ENCODE measurements at places on chromosomes 2 and 18. TPM values are rescaled to one million over a fixed set of nuclear protein-coding genes. Genes with fewer than 3 reads are reported as not detected.

The SEPTIN10 gene
- 99.3 TPM for total RNA-seq

The GALNT13 gene
- 0.13 TPM for total RNA-seq

The LIPG gene
- 555 TPM for total RNA-seq

The CDH19 gene
- 0.78 TPM for total RNA-seq

The SP140 gene
- total RNA-seq = 0.58 TPM

The TMEM169 gene
- total RNA-seq = 3.1 TPM

DNA sequence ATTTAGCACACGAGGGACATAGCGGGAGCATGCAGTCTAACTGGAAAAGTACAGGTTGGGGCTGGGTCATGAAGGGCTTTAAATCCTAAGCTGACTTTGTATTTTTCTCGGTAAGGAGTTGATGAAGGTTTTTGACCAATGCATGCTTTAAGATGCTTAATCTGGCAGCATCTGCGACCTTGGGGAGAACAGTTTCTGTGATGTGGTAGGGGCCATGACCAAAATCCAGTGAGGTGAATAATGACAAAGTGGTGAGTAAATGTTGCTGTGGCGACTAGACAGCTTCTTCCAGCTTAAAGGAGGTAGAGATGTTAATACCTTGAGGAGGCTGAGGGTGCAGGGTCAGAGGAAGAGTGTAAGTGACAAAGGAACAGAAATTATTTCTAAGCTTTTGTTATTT is 174.6 kb upstream of the ALPP start:
- H3K27me3 ChIP-seq = no peaks in the 10 kb centered on the region
- DNase-seq = no peak
- H3K4me3 ChIP-seq = no peak overlapping the region
- no peaks in the 10 kb centered on the region for H3K36me3 ChIP-seq

DNA sequence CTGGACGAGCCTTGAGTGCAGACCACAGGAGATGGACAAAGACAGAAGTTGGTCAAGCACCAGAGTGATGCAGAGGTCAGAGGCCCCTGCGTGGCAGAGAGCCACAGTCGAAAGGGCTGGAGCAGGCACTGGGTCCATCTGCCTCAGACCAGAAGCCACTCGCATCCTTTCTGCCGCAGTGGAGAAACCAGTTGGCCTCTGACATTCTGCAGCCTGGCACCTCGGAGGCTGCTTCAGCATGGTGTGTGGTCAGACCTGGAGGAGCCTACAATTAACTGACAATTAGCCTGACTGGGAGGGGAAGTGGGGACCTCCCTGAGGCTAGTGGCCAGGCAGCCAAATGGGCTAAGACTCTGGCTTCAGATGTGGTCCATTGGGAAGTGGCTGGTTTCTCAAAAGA is 111.1 kb downstream of the SGPP2 start:
- no peak overlapping the region for H3K27ac ChIP-seq
- peaks cover 7% of the 10 kb centered on the region for H3K4me1 ChIP-seq
- no peak for DNase-seq
- H3K27me3 ChIP-seq = no peaks in the 10 kb centered on the region
- no peak overlapping the region for H3K4me3 ChIP-seq
- H3K36me3 ChIP-seq = no peaks in the 10 kb centered on the region

DNA sequence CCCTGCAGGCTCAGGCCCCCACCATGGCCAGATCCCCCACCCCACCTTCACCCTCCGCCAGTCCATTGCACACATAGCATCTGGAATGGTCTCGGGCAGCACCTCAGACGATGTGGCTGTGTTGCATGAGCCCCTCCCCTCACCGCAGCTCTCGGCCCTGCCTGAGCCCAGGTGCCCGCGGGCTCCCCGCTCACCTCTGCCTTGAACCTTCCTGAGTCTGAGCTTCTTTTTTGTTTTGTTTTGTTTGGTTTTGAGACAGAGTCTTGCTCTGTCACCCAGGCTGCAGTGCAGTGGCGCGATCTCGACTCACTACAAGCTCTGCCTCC is 20.1 kb downstream of the RRM2 start:
- H3K4me1 ChIP-seq = no peaks in the 10 kb centered on the region
- DNase-seq = no peak
- no peak overlapping the region for H3K4me3 ChIP-seq
- no peak overlapping the region for H3K27ac ChIP-seq

- H3K27me3 ChIP-seq = no peaks in the 10 kb centered on the region
- H3K4me1 ChIP-seq = peaks cover 4% of the 10 kb centered on the region
- H3K36me3 ChIP-seq = no peaks in the 10 kb centered on the region
- no peak overlapping the region for H3K27ac ChIP-seq
- DNase-seq = no peak
Observed at GRCh38 chr18:10936176-10937053, 213.0 kb downstream of the PIEZO2 start.

DNA sequence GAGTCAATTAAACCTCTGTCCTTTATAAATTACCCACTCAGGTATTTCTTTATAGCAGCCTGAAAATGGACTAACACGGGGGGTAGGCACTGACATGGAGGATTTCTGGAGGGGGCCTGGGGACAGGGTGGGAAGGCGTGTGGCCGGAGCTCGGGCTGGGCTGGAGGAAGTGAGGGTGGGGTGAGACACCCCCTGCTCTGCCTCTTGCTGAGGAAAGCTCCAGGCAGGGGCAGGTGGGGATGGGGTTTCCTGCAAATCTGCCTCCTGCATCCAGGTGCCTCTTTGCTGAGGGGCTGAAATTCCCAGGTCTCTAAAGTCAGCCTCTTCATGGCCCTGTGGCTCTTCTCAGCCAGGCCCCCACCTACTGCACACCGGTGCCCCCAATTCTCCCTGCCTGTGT is 25.7 kb upstream of the OTOS start:
- H3K4me1 ChIP-seq = no peaks in the 10 kb centered on the region
- no peaks in the 10 kb centered on the region for H3K36me3 ChIP-seq
- no peak for DNase-seq
- H3K27me3 ChIP-seq = no peaks in the 10 kb centered on the region
- no peak overlapping the region for H3K27ac ChIP-seq

DNA sequence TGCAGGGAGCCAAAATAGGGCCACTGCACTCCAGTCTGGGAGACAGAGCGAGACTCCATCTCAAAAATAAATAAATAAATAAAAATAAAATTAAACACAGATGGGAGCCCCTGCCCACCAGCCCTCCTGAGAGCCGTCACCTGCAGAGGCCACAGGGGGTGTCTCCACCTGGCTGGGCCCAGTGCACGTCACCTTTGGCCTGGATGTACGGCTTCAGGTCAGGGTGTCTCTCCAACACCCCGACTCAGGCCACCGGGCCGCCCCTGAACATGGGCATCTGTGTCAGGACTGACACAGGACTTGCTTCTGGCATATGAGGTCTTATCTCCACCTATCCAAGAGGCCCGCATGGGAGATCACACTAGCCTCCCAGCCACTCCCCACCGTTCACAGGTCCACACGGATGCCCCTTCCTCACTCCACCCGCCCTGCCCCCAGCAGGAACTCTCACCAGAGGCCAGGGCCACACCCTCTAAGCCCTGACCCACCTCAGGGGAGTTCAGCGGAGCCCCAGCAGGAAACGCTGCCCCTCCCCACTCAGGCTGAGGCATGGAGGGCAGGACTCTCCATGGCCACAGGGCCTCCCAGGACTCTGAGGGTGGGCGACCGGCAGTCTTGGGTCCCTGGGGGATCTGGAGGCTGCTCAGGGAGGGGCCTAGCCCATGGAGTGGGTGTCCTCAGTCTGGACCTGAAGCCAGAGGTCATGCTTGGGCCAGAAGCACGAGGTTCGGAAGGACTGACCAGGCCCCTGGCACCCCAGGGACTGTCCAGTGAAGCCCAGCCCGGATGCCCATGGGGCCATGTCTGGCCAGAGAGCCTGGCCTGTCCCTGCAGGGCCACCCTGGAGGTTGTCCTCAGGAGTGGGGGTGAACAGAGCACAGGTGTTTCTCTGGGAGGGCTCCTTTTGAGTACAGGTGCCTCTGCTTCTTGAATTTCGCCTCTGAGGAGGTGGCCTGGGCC is 1.6 kb upstream of the CROCC2 start:
- no peak for DNase-seq
- H3K27ac ChIP-seq = no peak overlapping the region
- H3K4me3 ChIP-seq = no peak overlapping the region
- no peaks in the 10 kb centered on the region for H3K4me1 ChIP-seq
- H3K36me3 ChIP-seq = no peaks in the 10 kb centered on the region

- no peaks in the 10 kb centered on the region for H3K36me3 ChIP-seq
- no peak overlapping the region for H3K4me3 ChIP-seq
- no peak for DNase-seq
- no peaks in the 10 kb centered on the region for H3K27me3 ChIP-seq
- H3K4me1 ChIP-seq = peaks cover 18% of the 10 kb centered on the region
Observed at GRCh38 chr2:45680351-45680967, 29.0 kb downstream of the PRKCE start.

- no peak overlapping the region for H3K27ac ChIP-seq
- H3K4me1 ChIP-seq = no peaks in the 10 kb centered on the region
- no peak overlapping the region for H3K4me3 ChIP-seq
Observed at GRCh38 chr2:202822411-202822810, 49.2 kb downstream of the ICA1L start.

GRCh38 chr2:239557516-239557915 is 156.7 kb upstream of the HDAC4 start:
- no peaks in the 10 kb centered on the region for H3K36me3 ChIP-seq
- peaks cover 5% of the 10 kb centered on the region for H3K4me1 ChIP-seq
- no peaks in the 10 kb centered on the region for H3K27me3 ChIP-seq
- no peak overlapping the region for H3K4me3 ChIP-seq

DNA sequence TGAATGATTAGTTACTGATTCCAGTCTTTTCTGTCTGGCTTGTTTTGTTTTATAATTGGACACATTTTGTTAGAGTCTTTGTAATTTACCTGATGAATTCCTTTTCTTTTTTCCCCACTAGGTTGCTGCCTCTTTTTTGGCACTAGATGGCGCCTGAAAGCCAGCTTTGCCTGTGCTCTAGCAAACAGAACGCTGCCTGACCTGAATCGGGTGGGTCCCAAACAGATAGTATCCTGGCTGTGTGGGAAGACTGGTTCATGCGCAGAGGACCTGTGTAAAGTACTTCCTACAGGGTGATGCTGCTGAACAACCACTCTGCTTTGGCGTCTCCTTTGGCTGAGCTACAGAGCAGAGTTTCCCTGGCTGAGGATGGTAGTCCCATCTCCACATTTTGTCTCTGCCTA is 288.2 kb downstream of the IKZF2 start:
- no peaks in the 10 kb centered on the region for H3K27me3 ChIP-seq
- no peaks in the 10 kb centered on the region for H3K36me3 ChIP-seq
- peaks cover 5% of the 10 kb centered on the region for H3K4me1 ChIP-seq

GRCh38 chr18:79227621-79228020 is 158.4 kb downstream of the ATP9B start:
- no peak overlapping the region for H3K27ac ChIP-seq
- no peaks in the 10 kb centered on the region for H3K4me1 ChIP-seq
- DNase-seq = no peak
- H3K36me3 ChIP-seq = no peaks in the 10 kb centered on the region
- no peaks in the 10 kb centered on the region for H3K27me3 ChIP-seq
- no peak overlapping the region for H3K4me3 ChIP-seq

GRCh38 chr2:26845021-26845420 is 2.9 kb upstream of the DPYSL5 start:
- H3K4me1 ChIP-seq = peaks cover 29% of the 10 kb centered on the region
- H3K27ac ChIP-seq = no peak overlapping the region

- peaks cover 5% of the 10 kb centered on the region for H3K4me1 ChIP-seq
- no peak overlapping the region for H3K4me3 ChIP-seq
- DNase-seq = no peak
- no peak overlapping the region for H3K27ac ChIP-seq
Observed at GRCh38 chr2:219958941-219959340, 331.5 kb downstream of the SLC4A3 start.

- no peaks in the 10 kb centered on the region for H3K36me3 ChIP-seq
- no peaks in the 10 kb centered on the region for H3K27me3 ChIP-seq
- no peak overlapping the region for H3K27ac ChIP-seq
- H3K4me1 ChIP-seq = no peaks in the 10 kb centered on the region
- no peak overlapping the region for H3K4me3 ChIP-seq
Observed at GRCh38 chr18:59616501-59616900, 80.7 kb downstream of the CCBE1 start.

DNA sequence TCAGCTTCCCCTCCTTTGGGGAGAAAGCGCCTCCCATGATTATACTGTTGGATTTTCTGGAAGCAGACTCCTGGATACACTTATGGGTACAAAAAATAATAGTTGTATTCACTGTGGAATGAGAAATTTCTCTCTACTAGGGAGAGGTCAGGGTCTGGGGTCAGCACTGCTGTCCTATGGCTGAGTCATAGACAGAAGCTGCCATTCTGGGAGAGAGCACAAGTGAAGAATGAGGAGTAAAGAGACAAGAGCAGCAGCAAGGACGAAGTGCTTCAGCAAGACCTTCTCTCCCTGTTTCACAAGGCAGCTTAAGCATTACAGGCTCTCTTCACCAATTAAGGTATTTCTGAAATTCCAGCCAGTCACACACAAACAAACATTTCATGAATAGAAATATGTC is 10.1 kb upstream of the UNC80 start:
- H3K4me3 ChIP-seq = no peak overlapping the region
- H3K4me1 ChIP-seq = no peaks in the 10 kb centered on the region
- H3K36me3 ChIP-seq = no peaks in the 10 kb centered on the region
- no peak overlapping the region for H3K27ac ChIP-seq
- no peaks in the 10 kb centered on the region for H3K27me3 ChIP-seq
- no peak for DNase-seq

- H3K4me1 ChIP-seq = no peaks in the 10 kb centered on the region
- H3K36me3 ChIP-seq = no peaks in the 10 kb centered on the region
- DNase-seq = no peak
- no peak overlapping the region for H3K27ac ChIP-seq
- H3K4me3 ChIP-seq = no peak overlapping the region
Observed at GRCh38 chr2:181308766-181309515, 148.2 kb upstream of the ITGA4 start.

DNA sequence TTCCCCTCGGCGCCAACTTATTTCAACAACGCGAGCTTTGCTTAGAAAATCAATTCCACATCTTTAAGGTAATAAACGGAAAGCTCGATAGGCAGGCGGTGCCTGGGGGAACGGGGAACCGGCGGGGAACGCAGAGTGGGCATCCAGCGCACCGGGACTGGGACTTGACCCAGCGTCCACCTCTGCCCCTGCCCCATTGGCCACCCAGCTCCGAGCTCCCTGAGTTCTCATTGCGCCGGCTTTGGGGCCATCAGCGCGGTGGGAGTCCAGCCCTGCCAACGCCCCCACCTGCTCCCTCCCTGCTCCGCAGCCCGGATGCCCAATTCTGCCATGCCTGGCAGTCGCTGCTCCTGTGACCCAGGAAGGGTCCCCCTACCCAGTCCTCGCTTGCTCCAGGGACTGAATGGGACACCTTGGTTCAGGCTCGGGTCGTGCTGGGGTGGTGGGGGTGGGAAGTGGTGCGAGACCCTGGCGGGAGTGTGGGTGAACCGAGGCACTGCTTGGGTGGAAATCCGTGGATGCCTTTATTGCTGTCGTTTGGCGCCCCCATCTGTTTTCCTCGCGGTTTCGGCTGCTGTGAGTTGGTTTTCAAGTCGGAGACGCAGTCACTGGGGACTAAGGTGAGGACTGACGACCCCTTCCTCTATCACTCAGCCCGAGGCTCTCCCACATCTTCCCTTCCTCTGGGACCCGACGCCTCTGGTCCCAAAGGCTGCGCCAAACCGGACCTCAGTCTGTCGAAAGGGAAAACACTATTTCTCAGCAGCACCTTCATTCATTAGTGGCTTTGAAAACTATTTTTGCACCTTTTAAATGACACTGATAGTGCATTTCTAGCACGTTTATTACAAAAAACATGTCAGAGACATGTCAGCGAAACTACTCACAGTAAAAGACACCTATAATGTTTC is 2.4 kb upstream of the EVX2 start:
- no peak overlapping the region for H3K27ac ChIP-seq
- peaks cover 15% of the 10 kb centered on the region for H3K4me1 ChIP-seq
- no peak for DNase-seq
- peaks cover 90% of the 10 kb centered on the region for H3K27me3 ChIP-seq
- no peaks in the 10 kb centered on the region for H3K36me3 ChIP-seq

Data from thyroid gland (tissue), 4 donors.